ENCODE measurements at places on chromosomes 2 and 18. TPM values are rescaled to one million over a fixed set of nuclear protein-coding genes. Genes with fewer than 3 reads are reported as not detected.

The ANKRD62 gene
- not detected for total RNA-seq

The GKN2 gene
- not detected for total RNA-seq

The TLX2 gene
- total RNA-seq, result 1.3 TPM

DNA sequence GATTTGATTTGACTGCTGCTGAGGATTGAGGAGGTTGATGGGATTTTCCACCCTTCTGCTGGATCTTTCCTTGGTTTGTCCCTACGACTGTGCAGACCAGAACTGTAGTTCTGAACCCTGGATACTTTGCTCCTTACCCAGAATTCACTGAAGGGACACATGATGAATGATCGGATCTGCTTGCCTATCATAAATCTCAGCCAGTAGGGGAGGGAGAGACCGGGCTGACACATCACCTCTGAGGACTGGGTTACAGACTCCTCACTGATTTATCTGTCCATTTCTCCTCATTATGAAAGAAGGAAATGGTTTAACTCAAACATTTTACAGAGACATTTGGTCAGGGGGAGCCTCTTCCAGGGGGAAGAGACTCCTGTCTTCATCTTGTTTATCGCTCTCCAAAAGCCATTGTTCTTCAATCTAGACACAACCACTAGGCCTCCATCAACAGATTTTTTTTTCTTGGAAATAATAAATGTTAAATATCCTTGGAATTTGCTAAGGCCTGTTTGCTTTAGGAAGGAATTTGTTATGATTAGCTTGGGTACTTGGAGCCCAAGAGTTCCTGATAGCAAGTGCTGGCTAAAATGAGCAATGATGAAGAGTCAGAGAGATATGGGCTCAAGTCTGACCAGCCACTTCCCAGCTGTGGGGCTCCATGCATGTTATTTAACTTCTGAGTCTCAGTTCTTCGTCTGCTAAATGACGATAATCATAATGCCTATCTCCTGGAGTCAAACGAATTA is 925.5 kb downstream of the SLC4A3 start:
- no peak for DNase-seq
- H3K27ac ChIP-seq, result no peak overlapping the region
- H3K4me1 ChIP-seq, result no peaks in the 10 kb centered on the region
- no peaks in the 10 kb centered on the region for H3K27me3 ChIP-seq
- H3K4me3 ChIP-seq, result no peak overlapping the region

The TMEM214 gene
- total RNA-seq, result 68.7 TPM

- H3K4me1 ChIP-seq, result no peaks in the 10 kb centered on the region
- no peak for DNase-seq
- H3K36me3 ChIP-seq, result no peaks in the 10 kb centered on the region
- H3K27me3 ChIP-seq, result no peaks in the 10 kb centered on the region
Observed at GRCh38 chr18:55503167-55503820, 84.7 kb downstream of the TCF4 start.

- peaks cover 18% of the 10 kb centered on the region for H3K4me1 ChIP-seq
- no peaks in the 10 kb centered on the region for H3K36me3 ChIP-seq
- H3K27me3 ChIP-seq, result no peaks in the 10 kb centered on the region
Observed at GRCh38 chr2:203687165-203687564, 19.3 kb upstream of the CD28 start.

The NAT8 gene
- not detected for total RNA-seq

DNA sequence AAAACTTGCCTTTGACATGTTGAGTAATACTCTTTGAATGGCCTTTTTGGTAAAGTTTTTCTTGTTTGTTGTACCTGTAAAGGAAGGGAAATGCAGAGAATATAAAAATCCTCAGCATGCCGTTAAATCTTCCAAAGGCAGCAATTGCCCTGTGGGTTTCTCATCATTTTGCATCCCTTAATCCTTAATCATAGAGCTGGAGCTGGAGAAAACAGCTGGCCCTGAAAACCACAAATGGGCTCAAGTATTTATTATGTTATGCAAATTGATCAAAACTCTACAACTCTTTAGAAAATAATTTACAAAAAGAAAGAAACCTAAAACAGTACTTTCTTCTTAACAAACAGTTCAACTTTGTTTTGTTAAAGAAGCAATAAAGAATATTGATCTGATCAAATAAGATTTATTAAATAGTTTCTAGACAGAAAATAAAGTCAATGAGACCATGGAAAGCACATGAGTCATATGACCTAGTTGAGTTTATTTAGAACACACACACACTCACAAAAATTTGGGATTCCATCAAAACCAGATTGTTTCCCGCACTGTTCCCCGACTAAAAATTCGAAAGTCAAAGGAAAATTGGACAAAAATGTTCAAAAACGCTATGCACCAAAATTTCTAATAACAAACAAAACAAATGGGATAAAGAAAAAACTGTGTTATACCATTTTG is 309.0 kb downstream of the GULP1 start:
- H3K27ac ChIP-seq, result no peak overlapping the region
- no peaks in the 10 kb centered on the region for H3K27me3 ChIP-seq
- DNase-seq, result no peak
- H3K4me1 ChIP-seq, result no peaks in the 10 kb centered on the region
- H3K36me3 ChIP-seq, result no peaks in the 10 kb centered on the region

GRCh38 chr2:54809819-54810218 is 86.4 kb downstream of the EML6 start:
- no peak overlapping the region for H3K27ac ChIP-seq
- H3K4me3 ChIP-seq, result no peak overlapping the region
- DNase-seq, result no peak
- no peaks in the 10 kb centered on the region for H3K4me1 ChIP-seq

DNA sequence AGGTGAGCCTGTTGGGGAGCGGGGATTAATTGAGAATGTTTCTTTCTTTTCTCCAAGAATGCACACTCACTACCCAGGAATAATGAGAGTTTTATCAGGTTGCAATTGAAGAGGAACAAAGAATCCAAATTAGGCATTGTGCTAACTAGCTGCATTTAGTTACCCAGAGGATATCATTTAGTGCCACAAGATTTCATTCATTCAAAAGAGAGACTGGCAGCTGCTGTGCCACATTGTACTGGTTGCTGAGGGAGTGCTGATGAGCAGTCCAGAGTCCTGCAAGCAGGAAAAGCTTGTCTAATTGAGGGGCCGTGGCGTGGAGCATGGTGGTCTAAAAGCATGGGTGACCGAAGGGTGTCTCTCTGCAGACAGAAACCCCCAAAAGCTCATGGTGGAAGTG is 97.6 kb downstream of the CTAGE1 start:
- no peaks in the 10 kb centered on the region for H3K36me3 ChIP-seq
- no peak overlapping the region for H3K27ac ChIP-seq
- no peaks in the 10 kb centered on the region for H3K4me1 ChIP-seq
- H3K4me3 ChIP-seq, result no peak overlapping the region

- H3K36me3 ChIP-seq, result peaks cover 4% of the 10 kb centered on the region
- H3K27ac ChIP-seq, result no peak overlapping the region
- no peaks in the 10 kb centered on the region for H3K27me3 ChIP-seq
- no peaks in the 10 kb centered on the region for H3K4me1 ChIP-seq
Observed at GRCh38 chr2:11245322-11245721, 90.1 kb downstream of the SLC66A3 start.

All from activated CD8-positive, alpha-beta memory T cell treated with anti-CD3 and anti-CD28 coated beads, Interleukin-2, amount 10 ng/mL, durations not matched to agents 7 days and 5 days (primary cell).